Cortex of kidney (tissue), 1 donor: ENCODE measurements at places on chromosomes 1 and 21.

DNA sequence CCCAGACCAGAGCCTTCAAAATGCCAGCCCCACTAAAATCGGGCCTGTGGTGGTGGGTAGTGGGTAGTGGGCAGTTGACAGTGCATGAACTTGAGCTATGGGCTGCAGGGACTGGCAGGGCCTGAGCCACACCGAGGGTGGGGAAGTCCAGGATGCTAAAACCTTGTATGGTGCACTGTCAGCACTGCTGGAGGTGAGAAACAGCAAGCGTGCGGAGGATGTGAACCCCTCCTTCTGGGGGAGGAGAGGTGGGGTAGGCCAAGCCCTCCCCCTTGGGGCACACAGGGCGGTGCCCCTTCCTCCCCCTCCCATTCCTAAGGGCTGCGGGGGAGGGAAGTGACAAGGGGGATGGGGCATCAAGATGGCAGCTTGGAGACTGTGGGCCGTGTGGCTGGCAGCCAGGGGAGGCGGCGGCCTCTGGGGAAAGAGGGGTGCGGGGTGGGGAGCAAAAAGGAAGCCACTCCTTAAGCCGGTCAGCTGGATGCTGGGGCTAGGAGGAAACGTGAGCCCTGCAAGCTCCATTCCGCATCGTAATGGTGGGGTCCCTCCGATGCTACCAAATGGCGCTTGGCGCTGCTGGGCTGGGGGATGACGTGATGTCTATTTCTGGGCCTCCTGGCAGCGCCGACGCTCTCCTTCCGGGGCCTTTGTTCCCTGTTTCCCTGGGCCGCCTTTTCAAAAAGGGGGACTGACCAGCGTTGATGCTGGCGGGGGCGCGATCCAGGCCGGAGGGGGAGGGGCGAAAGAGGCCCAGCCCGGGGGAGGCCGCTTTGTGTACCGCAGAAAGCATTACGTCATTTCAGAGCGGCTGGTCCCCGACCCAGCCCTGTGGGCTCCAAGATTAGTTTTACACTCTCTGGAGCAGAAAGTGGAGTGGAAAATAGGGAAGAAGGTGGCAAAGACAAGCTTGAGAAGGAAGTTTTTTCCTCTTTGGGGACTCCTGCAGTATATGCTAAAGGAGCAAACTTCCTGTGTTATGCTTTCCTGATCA lies 809 bp downstream of the SYT11 start:
- no peak for DNase-seq

- no peak for DNase-seq
Observed at GRCh38 chr1:213830371-213830770, 157.4 kb upstream of the PROX1 start.

- DNase-seq: no peak
Observed at GRCh38 chr1:246794828-246795671, 70.8 kb downstream of the SCCPDH start.

DNA sequence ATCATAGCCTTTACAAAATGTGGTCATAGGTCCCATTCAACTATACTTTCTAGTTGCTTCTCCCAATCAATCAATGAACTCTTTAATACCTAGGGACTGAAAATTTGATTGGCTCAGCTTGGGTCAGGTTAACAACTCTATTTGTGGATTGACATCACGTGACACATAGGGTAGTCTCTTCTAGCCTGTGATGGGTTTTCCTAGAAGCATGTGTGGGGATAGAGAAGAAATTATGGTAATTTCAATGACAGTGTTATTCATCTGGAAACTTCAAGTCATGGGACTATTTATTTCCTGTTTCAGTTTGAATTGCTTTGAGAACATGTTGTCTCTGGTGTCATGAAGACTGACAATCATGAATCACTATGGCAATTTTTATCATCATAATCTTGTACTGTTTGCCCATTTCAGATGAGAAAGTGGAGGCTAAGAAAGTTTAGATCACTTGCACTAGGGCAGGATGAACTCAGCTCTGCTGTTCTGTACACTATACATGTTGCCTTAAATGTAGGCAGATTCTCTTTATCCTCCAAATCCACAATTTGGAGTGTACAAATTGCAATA lies 529.9 kb upstream of the BEND5 start:
- DNase-seq: no peak

GRCh38 chr1:63317817-63318152 lies 4.6 kb upstream of the FOXD3 start:
- no peak for DNase-seq

DNA sequence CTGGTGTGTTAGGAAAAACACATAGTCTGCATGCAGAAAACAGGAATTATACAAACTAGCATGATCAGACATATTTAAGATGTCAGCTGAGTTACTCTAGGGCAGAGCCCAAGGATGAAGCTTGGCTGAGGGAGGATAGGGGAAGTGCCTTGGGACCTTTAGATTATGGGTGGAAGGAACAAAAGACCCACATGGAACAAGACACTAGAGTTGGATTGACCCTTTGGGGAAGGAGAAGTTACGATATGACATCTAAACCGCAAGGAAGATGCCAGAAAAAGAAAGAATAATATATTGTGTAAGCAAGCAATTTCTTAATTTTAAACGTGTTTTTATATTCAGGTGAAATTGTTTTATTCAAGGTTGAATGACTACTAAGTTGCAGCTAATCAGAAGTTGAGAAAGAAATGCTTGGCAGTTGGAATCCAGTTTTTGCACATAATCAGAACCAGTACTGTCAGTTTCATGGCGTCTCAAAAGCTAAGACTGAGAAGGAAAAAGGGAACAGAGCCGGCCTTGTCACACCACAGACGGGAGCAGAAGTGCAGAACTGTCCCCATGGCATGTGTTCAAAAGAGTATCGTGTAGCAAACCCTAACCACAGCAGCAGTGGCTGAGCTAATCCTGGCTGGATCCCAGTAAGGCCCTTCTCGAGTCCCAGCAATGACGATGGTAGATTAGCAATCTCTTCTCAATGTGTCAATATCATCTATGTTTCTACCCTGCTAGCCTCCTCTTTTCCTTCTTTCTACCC lies 31.2 kb upstream of the IFNAR2 start:
- no peak for DNase-seq

- DNase-seq: no peak
Observed at GRCh38 chr1:209072481-209072880, 511.0 kb upstream of the CAMK1G start.
